Regular cardiac myocyte (primary cell): ENCODE measurements at places on chromosomes 16 and 17. TPM values are rescaled to one million over a fixed set of nuclear protein-coding genes. Genes with fewer than 3 reads are reported as not detected.

Gene TBC1D26
- under 0.01 TPM in 1 of 2 replicates, not detected in the other for total RNA-seq

Gene IL17C
- not detected in 2 replicates for total RNA-seq

Gene SLC38A8
- not detected in 2 replicates for total RNA-seq

Gene CCDC154
- 1.4 TPM in 1 of 2 replicates, not detected in the other for total RNA-seq

Gene SUZ12
- 16.9 and 18.6 TPM in 2 replicates for total RNA-seq

Gene CSH2
- total RNA-seq, result not detected in 2 replicates

Gene EPOP
- 1.1 and 1.5 TPM in 2 replicates for total RNA-seq

Gene COL1A1
- 508 and 731 TPM in 2 replicates for total RNA-seq
